ENCODE measurements at places on chromosomes 11 and 22. TPM values are rescaled to one million over a fixed set of nuclear protein-coding genes. Genes with fewer than 3 reads are reported as not detected.

DNA sequence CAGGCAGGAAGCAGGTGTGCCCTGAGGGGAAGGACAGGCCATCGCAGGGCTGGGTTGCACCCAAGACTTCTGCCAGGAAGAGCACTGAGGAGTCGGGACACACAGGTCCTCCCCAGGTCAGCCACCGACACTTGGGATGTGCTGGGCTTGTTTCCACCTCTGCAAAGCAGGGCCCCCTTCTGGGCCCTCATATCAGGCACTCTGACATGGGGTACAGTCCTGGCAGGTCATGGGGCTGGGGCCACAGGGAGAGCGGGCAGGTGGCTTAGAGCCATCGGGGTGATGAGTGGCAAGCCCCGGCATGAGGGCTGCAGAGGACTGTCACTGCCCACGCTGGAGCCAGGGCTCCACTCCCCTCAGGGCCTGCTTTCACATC, 7.9 kb upstream of the ADORA2A start:
- no peak overlapping the region for H3K27ac ChIP-seq
- no peaks in the 10 kb centered on the region for H3K36me3 ChIP-seq
- DNase-seq = no peak
- peaks cover 11% of the 10 kb centered on the region for H3K4me1 ChIP-seq

GRCh38 chr22:50317178-50317577, 9.6 kb downstream of the DENND6B start:
- no peak overlapping the region for H3K27ac ChIP-seq
- peaks cover 9% of the 10 kb centered on the region for H3K4me1 ChIP-seq
- H3K36me3 ChIP-seq = no peaks in the 10 kb centered on the region
- no peaks in the 10 kb centered on the region for H3K27me3 ChIP-seq

GRCh38 chr22:38733724-38734381, 21.9 kb downstream of the SUN2 start:
- H3K4me1 ChIP-seq = no peaks in the 10 kb centered on the region
- H3K4me3 ChIP-seq = no peak overlapping the region
- no peak for DNase-seq
- H3K36me3 ChIP-seq = no peaks in the 10 kb centered on the region
- no peak overlapping the region for H3K27ac ChIP-seq
- no peaks in the 10 kb centered on the region for H3K27me3 ChIP-seq

- no peak overlapping the region for H3K4me3 ChIP-seq
- H3K27ac ChIP-seq = no peak overlapping the region
- H3K36me3 ChIP-seq = no peaks in the 10 kb centered on the region
- no peaks in the 10 kb centered on the region for H3K27me3 ChIP-seq
- DNase-seq = no peak
These were observed 24.0 kb upstream of the TMEM191C start for GRCh38 chr22:21443057-21443734.

DNA sequence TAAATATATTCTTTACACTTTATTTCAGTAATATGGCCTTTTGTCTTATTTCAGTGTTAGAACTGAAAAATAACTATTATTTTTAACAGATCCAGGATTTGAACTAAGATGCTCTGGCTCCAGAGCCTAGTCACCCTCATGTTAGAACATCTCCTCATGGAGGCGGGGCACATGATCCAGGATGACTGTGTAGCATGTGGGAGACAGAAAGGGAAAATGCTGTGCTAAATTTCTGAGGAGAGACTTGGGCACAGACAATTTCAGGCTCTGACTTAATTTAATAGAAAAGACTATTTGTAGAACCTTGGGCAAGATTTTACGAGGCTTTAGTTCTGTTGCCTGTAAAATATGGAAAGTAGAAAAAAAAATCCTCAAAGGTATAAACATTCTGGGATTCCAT, 24.1 kb downstream of the CTSC start:
- no peak overlapping the region for H3K27ac ChIP-seq
- no peak for DNase-seq
- H3K27me3 ChIP-seq = no peaks in the 10 kb centered on the region

DNA sequence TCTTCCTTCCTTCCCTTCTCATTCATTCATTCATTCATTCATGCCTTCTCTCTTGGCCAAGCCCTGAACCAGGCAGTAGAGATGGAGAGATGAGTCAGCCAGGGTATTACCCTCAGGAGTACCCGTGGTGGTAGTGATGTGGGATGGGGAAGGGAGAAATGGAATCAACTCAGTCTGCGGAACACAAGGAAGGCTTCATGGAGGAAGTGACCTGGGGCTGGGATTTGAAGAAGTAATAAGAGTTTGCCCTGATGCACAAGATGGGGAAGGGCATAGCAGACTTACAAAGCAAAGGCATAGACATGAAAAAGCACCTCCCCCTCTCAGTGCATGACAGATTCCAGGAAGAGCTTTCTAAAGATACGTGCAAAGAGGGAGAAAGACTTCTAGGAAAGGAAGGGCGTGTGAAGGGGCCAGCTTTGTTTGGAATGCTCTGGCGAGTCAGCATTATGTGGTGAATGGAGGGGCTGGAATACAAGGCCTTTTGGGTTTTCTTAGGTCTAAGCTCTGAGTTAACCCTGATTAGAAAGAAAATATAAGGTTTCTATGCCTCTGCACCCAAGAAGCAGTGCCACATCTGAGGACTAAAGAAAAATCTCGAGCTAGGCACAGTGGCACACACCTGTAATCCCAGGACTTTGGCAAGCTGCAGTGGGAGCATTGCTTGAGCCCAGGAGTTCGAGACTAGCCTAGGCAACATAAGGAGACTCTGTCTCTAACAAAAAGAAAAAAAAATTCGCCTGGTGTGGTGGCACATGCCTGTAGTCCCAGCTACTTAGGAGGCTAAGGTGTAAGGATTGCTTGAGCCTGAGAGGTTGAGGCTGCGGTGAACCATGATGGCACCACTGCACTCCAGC, 36.4 kb upstream of the ACER3 start:
- H3K36me3 ChIP-seq = no peaks in the 10 kb centered on the region
- no peak for DNase-seq
- no peak overlapping the region for H3K4me3 ChIP-seq
- no peaks in the 10 kb centered on the region for H3K27me3 ChIP-seq

DNA sequence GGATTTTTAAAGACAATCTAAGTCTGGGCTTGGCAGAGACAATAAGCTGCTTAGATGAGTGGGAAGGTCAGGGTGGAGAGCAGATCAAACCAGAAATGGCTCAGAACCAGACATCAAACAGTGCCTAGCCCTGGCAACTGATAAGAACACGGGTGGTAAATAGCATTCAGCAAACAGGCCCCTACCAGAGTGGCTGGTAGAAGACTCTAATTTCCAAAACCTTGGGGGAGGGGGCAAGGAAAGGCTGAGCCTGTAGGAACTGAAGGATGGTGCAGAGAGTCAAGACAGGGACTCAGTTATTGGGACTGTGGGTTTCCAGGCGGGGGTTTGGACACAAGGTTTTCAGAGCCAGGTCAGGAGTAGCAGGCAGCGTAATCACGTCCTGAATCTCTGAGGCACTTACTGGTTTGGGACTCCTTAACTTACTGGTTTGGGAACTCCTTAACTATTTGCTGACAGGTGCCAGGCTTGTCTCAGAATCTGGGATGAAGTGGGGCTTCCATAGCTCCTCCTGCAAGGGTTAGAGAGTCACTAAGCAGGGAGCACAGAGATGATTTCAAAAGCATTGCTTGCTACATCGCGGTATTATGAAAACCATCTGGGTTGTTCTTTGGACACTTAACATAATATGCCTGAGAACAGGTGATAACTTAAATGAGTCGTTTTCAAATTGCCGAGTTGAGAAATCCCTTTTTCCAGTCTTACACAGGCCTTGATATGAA, 5.7 kb upstream of the ABTB2 start:
- H3K27me3 ChIP-seq = no peaks in the 10 kb centered on the region
- no peak overlapping the region for H3K4me3 ChIP-seq
- peak overlapping the region; percentile 48 for H3K27ac ChIP-seq
- H3K4me1 ChIP-seq = peaks cover 8% of the 10 kb centered on the region
- no peak for DNase-seq
- H3K36me3 ChIP-seq = no peaks in the 10 kb centered on the region

GRCh38 chr11:12060385-12060985, 49.9 kb upstream of the MICAL2 start:
- H3K4me1 ChIP-seq = no peaks in the 10 kb centered on the region
- no peak for DNase-seq
- peak overlapping the region; percentile 26 for H3K27ac ChIP-seq
- no peaks in the 10 kb centered on the region for H3K27me3 ChIP-seq

GRCh38 chr11:112118176-112118575, 31.5 kb downstream of the SDHD start:
- no peak overlapping the region for H3K4me3 ChIP-seq
- H3K27me3 ChIP-seq = no peaks in the 10 kb centered on the region
- no peak for DNase-seq
- no peak overlapping the region for H3K27ac ChIP-seq
- H3K4me1 ChIP-seq = peaks cover 12% of the 10 kb centered on the region

GRCh38 chr11:131978351-131978750, 607.9 kb downstream of the NTM start:
- H3K27me3 ChIP-seq = no peaks in the 10 kb centered on the region
- H3K36me3 ChIP-seq = no peaks in the 10 kb centered on the region
- H3K27ac ChIP-seq = no peak overlapping the region
- no peaks in the 10 kb centered on the region for H3K4me1 ChIP-seq
- DNase-seq = no peak
- H3K4me3 ChIP-seq = no peak overlapping the region

- H3K4me3 ChIP-seq = no peak overlapping the region
- no peaks in the 10 kb centered on the region for H3K36me3 ChIP-seq
- H3K27ac ChIP-seq = no peak overlapping the region
- no peak for DNase-seq
These were observed 5.9 kb downstream of the TOM1 start for GRCh38 chr22:35305525-35306070.

DNA sequence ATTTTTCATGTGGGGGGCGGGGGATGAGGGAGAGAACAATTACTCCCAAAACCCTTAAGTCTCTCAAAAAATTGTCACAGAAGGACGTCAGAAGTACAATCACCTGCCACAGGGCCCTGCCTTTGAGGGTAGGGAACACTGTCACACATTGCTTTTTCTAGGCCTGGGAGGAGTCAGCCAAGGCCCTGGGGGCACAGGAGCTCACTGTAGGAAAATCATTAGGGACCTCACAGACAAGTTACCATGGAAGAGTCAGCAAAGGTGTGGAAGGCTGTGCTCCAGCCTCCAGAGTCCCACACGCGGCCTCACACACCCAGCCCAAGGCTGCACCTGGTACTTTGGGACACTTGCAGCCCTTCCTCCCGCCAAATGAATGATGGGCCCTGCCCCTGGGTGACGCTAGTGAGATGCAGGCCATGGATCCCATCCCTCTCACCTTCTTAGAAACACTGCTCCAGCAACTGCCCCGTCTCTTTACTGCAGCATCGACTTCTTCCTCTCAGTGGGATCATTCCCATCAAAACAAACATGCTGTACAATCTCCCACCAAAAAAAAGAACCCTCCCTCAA, 3.3 kb downstream of the PLEKHA7 start:
- DNase-seq = no peak
- H3K4me1 ChIP-seq = peaks cover 10% of the 10 kb centered on the region
- H3K4me3 ChIP-seq = no peak overlapping the region
- no peak overlapping the region for H3K27ac ChIP-seq
- H3K27me3 ChIP-seq = no peaks in the 10 kb centered on the region

- no peak overlapping the region for H3K4me3 ChIP-seq
- no peaks in the 10 kb centered on the region for H3K36me3 ChIP-seq
- DNase-seq = no peak
- H3K4me1 ChIP-seq = peaks cover 9% of the 10 kb centered on the region
- H3K27ac ChIP-seq = no peak overlapping the region
These were observed 35.1 kb upstream of the SUSD2 start for GRCh38 chr22:24146194-24146616.

DNA sequence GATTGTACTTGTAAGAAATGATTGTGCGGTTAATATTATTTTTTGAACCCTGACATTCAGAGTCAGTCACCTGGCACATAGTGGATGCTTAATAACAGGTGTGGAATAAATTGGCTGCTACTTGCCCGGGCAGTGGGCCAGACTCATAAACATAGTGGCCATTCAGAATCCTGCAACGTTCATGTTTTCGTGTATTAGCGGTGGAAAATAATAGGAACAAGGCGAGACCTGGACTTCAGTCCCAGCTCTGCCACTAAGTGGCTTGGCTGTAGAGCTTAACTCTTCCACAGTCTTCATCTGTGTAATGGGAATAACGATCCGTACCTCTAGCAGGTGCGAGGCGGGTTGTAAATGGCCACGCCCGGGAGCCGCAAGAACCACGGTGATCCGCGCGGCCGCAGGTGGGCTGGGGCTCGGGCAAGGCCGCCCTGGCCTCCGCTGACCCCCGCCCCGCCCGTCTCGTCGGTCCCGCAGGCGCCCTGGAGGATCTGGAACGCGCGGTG, 761 bp upstream of the TMEM25 start:
- H3K4me3 ChIP-seq = peak overlapping the region; percentile 62
- DNase-seq = no peak
- no peaks in the 10 kb centered on the region for H3K36me3 ChIP-seq
- no peaks in the 10 kb centered on the region for H3K27me3 ChIP-seq
- peak overlapping the region; percentile 5 for H3K27ac ChIP-seq

DNA sequence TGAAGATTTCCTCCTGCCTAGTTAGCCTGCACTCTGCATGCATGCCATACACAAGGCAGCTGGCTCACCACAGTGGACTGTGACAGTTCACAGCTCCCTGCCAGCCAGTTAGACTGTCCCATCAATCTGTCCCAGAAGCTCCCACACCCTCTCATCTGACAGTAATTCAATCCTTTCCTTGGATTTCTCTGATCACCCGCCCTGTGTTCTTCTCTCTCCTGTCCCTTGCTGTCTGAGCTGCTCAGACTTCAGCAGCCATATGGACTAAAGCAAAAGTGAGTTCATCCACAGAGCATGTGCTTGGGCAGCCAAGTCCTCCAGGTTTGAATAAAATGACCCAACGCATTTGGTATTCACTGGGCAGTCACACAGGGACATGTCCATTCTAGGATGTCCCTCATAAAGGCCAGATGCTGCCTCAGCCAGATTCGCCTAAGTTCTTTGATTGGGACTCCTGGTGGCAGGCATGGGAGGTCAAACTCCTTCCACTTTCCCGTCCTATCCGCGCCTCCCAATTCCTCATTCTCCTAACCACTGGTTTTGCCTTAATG, 54.5 kb upstream of the ZBTB44 start:
- peaks cover 9% of the 10 kb centered on the region for H3K27me3 ChIP-seq
- no peak overlapping the region for H3K27ac ChIP-seq
- no peaks in the 10 kb centered on the region for H3K36me3 ChIP-seq
- DNase-seq = no peak
- no peak overlapping the region for H3K4me3 ChIP-seq

Gene LMNTD2
- total RNA-seq = 21.8 TPM

Gene CSRP3
- not detected for total RNA-seq
